ENCODE measurements at places on chromosomes 1 and 21. TPM values are rescaled to one million over a fixed set of nuclear protein-coding genes. Genes with fewer than 3 reads are reported as not detected.

Gene OLIG2
- total RNA-seq, result not detected

- no peaks in the 10 kb centered on the region for H3K27me3 ChIP-seq
- no peaks in the 10 kb centered on the region for H3K4me1 ChIP-seq
- no peak overlapping the region for H3K4me3 ChIP-seq
- peaks cover 5% of the 10 kb centered on the region for H3K36me3 ChIP-seq
These were observed 51.5 kb downstream of the SLC66A1 start for GRCh38 chr1:19363536-19364152.

Gene ELAPOR1
- total RNA-seq, result 16.1 TPM

Gene AUNIP
- not detected for total RNA-seq

Gene AK5
- 29.2 TPM for total RNA-seq

Gene NUP210L
- 0.35 TPM for total RNA-seq

- H3K27me3 ChIP-seq, result no peaks in the 10 kb centered on the region
- no peak for DNase-seq
- no peak overlapping the region for H3K27ac ChIP-seq
- H3K36me3 ChIP-seq, result no peaks in the 10 kb centered on the region
These were observed 594.1 kb downstream of the PTPRU start for GRCh38 chr1:29830383-29830782.

Gene LENEP
- not detected for total RNA-seq

- no peak overlapping the region for H3K4me3 ChIP-seq
- no peak overlapping the region for H3K27ac ChIP-seq
- H3K27me3 ChIP-seq, result no peaks in the 10 kb centered on the region
- peaks cover 10% of the 10 kb centered on the region for H3K36me3 ChIP-seq
- no peak for DNase-seq
These were observed 38.3 kb downstream of the TCEANC2 start for GRCh38 chr1:54091666-54092065.

GRCh38 chr1:58441699-58442098, 104.8 kb downstream of the OMA1 start:
- no peak for DNase-seq
- H3K27me3 ChIP-seq, result no peaks in the 10 kb centered on the region

- no peak for DNase-seq
- H3K4me1 ChIP-seq, result no peaks in the 10 kb centered on the region
- no peak overlapping the region for H3K27ac ChIP-seq
These were observed 306.4 kb downstream of the HHAT start for GRCh38 chr1:210635108-210635507.

GRCh38 chr1:44483089-44483874, 78.2 kb downstream of the RNF220 start:
- no peak overlapping the region for H3K27ac ChIP-seq
- H3K4me1 ChIP-seq, result no peaks in the 10 kb centered on the region
- no peaks in the 10 kb centered on the region for H3K36me3 ChIP-seq

- H3K36me3 ChIP-seq, result no peaks in the 10 kb centered on the region
- DNase-seq, result no peak
- H3K27me3 ChIP-seq, result no peaks in the 10 kb centered on the region
- no peaks in the 10 kb centered on the region for H3K4me1 ChIP-seq
- H3K27ac ChIP-seq, result no peak overlapping the region
These were observed 6.3 kb downstream of the MECR start for GRCh38 chr1:29224356-29224837.

DNA sequence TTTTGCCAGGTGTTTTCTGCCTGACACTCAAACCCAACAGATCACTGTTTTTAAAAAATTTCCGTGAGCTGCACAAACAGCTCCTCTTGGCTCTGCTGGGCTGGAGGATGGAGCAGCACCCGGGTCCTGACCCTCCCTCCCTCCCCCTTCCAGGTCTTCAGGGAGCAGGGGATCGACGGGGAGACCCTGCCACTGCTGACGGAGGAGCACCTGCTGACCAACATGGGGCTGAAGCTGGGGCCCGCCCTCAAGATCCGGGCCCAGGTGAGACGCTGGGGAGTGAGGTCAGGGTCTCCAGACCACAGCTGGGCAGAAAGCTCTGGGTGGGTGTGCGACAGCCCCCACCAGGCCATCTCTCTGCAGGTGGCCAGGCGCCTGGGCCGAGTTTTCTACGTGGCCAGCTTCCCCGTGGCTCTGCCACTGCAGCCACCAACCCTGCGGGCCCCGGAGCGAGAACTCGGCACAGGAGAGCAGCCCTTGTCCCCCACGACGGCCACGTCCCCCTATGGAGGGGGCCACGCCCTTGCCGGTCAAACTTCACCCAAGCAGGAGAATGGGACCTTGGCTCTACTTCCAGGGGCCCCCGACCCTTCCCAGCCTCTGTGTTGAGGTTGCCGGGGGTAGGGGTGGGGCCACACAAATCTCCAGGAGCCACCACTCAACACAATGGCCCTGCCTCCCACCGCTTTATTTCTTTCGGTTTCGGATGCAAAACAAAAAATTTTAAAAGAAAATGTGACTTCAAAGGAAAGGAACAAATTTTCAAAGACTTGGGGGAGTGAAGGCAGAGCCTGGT, 15.3 kb downstream of the NOC2L start:
- peaks cover 11% of the 10 kb centered on the region for H3K4me1 ChIP-seq
- H3K36me3 ChIP-seq, result peaks cover 26% of the 10 kb centered on the region
- H3K4me3 ChIP-seq, result no peak overlapping the region
- no peak overlapping the region for H3K27ac ChIP-seq
- no peak for DNase-seq

DNA sequence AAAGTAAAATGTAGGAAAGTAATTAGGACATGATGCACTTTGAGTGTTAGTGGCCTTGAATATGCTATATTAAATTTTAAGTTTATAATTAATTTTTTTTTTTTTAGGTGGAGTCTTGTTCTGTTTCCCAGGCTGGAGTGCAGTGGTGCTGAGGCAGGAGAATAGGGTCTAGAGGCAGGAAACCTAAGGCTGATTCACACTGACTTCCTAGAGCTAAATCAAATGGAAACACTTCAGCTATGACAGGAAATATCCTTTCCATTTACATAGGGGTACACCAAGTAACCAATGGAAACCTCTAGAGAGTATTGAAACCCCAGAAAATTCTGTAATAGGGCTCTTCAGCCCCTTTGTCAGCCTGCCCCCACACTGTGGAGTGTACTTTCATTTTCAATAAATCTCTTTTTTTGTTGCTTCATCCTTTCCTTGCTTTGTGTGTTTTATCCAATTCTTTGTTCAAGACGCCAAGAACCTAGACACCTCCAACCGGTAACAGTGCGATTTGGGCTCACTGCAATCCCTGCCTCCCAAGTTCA, 17.9 kb upstream of the THRAP3 start:
- H3K27ac ChIP-seq, result no peak overlapping the region
- peaks cover 17% of the 10 kb centered on the region for H3K27me3 ChIP-seq
- no peaks in the 10 kb centered on the region for H3K4me1 ChIP-seq
- no peaks in the 10 kb centered on the region for H3K36me3 ChIP-seq

DNA sequence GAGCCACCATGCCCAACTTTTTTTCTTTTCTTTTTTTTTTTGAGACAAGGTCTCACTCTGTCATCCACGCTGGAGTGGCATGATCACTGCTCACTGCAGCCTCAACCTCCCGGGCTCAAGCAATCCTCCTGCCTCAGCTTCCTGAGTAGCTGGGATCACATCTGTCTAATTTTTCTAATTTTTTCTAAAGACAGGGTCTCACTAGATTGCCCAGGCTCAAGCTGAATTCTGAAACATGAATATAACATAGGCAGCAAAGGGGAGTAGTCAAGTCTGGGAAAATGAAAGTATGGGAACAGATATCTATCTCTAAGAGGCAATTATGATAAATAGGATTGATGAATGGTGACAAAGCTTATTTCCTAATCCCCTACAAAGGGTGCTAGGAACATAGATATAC, 7.3 kb upstream of the CMPK1 start:
- H3K4me1 ChIP-seq, result no peaks in the 10 kb centered on the region
- no peak overlapping the region for H3K4me3 ChIP-seq
- no peak overlapping the region for H3K27ac ChIP-seq
- no peak for DNase-seq
- H3K27me3 ChIP-seq, result no peaks in the 10 kb centered on the region

DNA sequence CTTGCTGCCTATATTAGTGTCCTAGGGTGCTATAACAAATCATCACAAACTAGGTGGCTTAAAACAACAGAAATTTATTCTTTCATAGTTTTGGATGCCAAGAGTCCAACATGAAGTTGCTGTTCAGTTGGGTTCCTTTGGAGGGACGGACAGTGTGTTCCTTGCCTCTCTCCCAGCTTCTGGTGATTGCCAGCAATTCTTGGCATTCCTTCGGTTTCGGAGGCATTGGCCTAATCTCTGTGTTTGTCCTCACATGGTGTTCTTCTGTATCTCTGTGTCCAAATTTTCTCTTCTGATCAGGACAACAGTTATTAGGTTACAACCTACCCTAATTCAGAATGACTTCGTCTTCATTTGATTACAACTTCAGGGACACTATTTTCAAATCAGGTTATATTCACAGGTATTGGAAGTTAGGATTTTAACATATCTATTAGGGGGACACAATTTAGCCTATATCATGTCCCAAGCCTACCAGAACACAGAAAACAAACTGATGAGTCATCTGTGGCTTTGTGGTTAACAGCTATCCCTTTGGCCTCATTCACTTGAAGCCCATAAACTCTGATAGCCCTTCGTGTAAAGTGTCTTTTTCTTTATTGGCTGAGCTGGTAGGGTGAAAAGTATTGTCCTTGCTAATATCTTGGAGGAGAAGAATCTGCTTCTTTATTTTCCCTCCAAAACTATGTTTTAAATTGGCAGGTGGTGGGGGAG, 83.2 kb upstream of the PAPPA2 start:
- no peaks in the 10 kb centered on the region for H3K36me3 ChIP-seq
- DNase-seq, result no peak
- H3K27me3 ChIP-seq, result no peaks in the 10 kb centered on the region
- no peak overlapping the region for H3K4me3 ChIP-seq
- no peaks in the 10 kb centered on the region for H3K4me1 ChIP-seq
- no peak overlapping the region for H3K27ac ChIP-seq

DNA sequence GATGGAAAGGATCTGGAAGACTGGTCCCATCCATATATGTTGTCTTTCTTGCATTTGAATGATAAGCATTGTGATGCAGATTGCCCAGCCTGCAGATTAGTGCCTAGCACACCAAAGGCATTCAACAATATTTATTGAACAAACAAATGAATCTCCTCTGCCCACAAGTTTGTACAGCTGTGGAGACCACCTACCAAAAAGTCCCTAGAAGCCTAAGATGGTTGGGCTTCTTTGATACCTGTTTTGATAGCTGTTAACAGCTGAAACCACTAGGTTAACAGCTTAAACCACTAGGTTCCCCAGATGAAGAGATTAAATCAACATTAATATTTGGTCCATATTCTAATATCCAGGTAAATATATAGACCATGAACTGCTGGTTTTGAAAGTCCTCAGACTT, 9.8 kb downstream of the DUSP10 start:
- no peak for DNase-seq
- H3K4me1 ChIP-seq, result peaks cover 18% of the 10 kb centered on the region
- H3K27ac ChIP-seq, result no peak overlapping the region
- H3K4me3 ChIP-seq, result no peak overlapping the region

DNA sequence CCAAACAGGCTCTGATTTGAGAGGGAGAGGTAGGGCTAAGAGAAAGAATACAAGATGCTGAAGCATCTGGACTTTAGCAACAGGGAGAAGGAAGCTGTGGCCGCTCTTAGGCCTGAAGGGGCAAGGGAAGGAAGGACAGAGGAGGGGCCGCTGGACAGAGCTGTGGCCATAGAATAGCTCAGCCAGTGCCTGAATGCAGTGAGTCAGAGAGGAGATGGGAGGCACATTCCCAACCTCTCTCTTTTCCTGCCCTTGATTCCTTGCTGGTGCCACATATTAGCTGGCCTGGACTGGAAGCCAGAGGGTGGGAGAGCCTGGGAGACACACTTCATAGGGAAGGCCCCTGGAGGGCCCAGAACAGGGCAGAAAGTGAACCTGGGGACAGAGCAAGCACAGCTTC, 83.4 kb upstream of the POU3F1 start:
- H3K27ac ChIP-seq, result no peak overlapping the region
- H3K27me3 ChIP-seq, result peaks cover 3% of the 10 kb centered on the region
- no peak for DNase-seq

GRCh38 chr1:1122981-1123480, 7.1 kb upstream of the C1orf159 start:
- H3K27me3 ChIP-seq, result no peaks in the 10 kb centered on the region
- no peak overlapping the region for H3K4me3 ChIP-seq
- H3K27ac ChIP-seq, result no peak overlapping the region
- no peaks in the 10 kb centered on the region for H3K36me3 ChIP-seq
- peaks cover 14% of the 10 kb centered on the region for H3K4me1 ChIP-seq

- no peak for DNase-seq
- H3K27ac ChIP-seq, result no peak overlapping the region
- no peaks in the 10 kb centered on the region for H3K27me3 ChIP-seq
- no peaks in the 10 kb centered on the region for H3K4me1 ChIP-seq
- no peak overlapping the region for H3K4me3 ChIP-seq
- H3K36me3 ChIP-seq, result peaks cover 34% of the 10 kb centered on the region
These were observed 3.3 kb downstream of the MX1 start for GRCh38 chr21:41429305-41429704.

DNA sequence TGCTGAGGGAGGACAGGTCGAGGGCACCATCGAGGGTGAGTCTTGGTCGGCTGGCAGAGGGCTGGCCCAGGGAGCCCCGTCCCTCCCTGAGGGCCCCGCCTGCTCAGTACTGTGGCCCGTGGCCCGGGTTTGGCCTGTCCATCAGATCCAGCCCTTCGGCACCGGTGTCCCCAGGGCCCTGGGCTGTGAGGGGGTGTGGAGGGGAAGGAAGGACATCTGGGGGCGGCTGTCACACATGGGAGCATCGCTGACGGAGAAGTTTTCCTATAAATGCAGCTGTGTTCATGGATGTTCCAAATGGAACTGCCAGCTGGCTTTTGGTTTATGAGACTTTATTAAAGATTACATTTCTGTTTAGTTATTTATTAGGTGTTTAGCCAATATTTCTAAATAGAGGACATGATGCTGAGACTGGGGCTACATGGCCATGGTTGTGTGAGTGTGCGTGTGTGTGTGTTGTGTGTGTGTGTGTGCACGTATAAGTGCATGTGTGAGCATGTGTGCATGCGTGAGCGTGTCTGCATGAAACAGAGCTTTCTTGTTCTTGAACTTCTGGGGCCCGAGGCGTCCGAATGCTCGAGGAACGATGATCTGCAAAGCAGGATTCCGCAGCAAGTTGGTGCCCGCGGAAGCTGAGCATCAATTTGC, 54.3 kb downstream of the SLX9 start:
- no peaks in the 10 kb centered on the region for H3K4me1 ChIP-seq
- H3K4me3 ChIP-seq, result no peak overlapping the region
- H3K36me3 ChIP-seq, result no peaks in the 10 kb centered on the region

DNA sequence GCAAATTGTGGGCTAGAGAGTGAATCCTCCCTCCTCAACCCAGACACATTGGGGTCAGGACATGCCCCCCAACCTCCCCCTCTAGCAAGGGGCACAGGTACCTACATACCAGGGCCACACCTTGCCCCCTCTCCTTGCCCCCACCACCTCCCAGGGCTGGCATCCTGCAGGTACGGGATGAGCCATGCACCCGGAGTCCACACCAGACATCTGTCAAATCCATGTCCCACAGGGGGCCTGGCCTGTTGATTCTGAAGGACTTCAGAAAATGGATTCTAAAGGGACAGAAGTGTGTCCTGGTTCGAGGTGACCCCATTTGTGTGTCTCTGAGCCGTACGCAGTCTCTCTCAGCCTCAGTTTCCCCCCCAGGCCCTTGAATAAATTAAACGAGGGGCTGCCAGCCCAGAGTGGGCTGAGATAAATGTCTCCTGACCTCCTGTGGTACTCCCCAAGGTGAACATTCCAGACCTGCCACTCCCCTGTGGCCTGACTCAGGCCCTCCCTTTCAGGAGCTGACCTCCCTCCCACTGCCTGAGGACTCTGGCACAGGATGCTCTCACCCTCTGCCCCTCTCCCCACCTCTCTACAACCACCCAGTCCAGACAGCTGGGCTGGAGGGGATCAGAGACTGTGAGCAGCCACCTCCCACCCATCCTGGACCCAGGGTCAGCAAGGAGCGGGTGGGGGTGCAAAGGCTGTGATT, 94.5 kb downstream of the EPHB2 start:
- H3K27ac ChIP-seq, result no peak overlapping the region
- peaks cover 37% of the 10 kb centered on the region for H3K27me3 ChIP-seq
- H3K36me3 ChIP-seq, result no peaks in the 10 kb centered on the region

Measured in T-cell (primary cell).